ENCODE measurements at places on chromosomes 13 and 19.

DNA sequence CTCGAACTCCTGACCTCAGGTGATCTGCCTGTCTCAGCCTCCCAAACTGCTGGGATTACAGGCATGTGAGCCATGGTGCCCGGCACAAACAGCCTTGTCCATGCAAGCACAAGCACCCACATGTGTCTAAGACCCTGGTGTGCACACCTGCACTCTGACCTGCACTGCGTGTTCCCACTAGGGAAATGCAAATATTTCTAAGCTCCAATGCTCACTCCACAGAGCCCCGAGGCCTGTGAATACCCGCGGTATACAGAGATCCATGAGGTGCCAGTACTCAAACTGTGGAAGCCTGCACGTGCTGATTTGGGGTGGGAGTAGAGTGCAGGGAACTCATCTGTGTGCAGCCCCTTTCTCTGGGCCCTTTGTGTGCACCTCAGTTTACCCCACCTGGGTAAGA is 14.7 kb downstream of the GADD45B start:
- DNase-seq = no peak

DNA sequence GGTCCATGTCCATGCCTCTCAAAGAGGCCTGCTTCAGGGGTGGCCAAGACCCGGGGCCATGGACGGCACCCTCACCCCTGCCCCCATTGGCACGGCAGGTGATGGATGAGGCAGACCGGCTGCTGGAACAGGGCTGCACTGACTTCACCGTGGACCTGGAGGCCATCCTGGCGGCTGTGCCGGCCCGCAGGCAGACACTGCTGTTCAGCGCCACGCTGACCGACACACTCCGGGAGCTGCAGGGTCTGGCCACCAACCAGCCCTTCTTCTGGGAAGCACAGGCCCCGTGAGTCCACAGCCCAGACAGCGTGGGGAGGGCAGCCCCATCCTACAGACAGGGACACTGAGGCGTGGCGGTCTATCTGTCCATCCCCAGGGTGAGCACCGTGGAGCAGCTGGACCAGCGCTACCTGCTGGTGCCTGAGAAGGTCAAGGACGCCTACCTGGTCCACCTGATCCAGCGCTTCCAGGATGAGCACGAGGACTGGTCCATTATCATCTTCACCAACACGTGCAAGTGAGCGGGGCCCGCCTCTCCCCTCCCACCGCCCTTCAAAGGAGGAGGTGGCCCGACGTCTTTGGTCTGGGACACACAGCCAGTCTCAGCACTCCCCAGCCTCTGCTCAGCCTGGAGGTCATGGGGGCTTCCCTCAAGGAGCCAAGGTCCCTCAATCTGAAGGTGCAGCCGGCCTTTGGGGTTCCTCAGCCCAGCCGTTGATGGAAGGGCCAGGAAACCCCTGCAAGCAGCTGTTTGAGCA is 2.9 kb downstream of the DDX49 start:
- DNase-seq = no peak

DNA sequence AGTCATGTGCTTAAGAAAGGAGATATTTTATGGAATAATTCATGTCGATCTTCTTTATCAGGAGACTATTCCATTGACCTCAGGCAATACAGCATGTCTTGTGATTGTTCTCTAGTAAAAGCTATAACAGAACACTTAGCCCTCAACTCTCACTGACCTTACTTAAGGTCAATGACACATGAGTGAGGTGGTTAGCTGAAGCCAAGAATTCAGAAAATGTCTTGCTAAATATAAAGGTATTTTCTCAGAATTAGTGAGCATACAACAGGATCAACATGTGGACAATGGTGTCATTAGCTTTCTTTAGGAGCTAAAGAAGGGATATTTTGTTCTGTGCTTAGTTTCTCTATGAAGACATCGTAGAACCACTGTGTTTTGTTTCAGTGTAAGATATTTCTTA is 1730.4 kb upstream of the SLC10A2 start:
- DNase-seq = no peak

- DNase-seq = no peak
Observed at GRCh38 chr19:39007096-39007495, 25.3 kb downstream of the FBXO27 start.

DNA sequence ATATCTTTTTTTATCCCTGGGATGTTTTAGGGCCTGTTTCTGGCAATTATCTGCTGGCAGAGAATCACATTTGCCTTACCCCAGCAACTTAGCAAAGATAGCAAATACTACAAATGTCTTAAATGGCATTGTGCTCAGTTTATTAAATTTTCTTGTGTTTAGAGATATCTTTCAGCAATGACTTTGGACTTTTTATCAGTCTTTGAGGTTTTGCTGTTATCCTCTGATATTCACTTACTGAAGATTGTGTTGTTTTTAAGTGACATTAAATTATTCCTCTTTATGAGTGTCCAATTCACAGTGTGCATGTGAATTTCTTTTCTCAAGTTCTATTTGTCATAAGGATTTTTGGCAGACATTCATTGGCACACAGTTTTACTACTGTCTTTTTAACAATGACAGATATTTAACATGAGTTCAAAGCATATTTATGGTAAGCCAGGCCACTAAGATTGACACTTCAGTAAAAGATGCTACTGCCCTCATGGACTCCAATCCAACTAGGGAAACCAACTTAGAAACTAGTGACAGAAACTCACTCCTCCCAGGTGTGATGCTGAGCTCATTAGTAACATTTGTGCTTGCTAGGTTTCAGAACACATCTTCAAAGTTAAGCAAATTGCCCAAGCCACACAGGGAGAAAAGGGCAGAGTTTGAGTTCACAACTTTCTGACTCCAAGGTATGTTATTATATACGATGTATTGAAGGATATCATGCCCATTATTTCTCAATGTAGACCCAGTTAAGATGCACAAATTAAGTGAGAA is 481.9 kb downstream of the GPC6 start:
- DNase-seq = no peak

- no peak for DNase-seq
Observed at GRCh38 chr13:43935878-43936277, 56.2 kb downstream of the LACC1 start.

DNA sequence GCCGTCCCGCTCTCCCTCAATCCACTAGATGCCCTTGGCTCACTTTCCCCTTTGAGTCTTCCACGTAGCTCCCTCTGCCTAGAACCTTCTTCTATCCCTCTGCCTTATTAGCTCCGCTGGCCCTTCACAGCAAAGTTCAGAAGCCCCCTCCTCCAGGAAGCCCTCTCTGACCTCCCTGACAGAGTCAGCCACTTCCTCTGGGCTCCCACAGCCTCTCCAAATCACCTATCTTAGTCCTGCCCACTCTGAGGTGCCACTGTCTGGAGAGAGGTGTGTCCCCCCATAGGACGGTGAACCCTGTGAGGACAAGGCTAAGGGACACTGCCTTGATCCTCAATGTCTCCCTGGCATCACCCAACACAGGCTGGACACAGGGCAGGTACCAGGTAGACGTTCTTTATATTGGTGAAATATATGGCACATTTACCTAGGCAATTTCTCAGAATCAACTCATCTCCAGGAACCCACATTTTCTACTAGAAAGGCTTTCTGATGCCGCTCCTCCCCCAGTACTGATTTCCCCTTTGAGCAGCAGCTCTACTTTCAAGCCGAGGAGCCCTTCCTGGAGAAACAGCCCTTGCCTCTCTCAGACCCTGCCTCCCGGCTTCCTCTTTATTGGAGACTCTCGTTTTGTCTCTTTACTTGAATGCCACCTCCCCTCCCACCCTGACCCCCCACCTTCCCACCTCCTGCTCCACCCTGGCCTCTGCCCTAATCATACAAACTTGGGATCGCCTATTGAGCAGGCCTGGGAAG is 3.4 kb upstream of the TGFB1 start:
- no peak for DNase-seq

GRCh38 chr19:4556597-4557127 is 2.8 kb downstream of the SEMA6B start:
- no peak for DNase-seq

GRCh38 chr13:110715395-110716246 is 2.1 kb downstream of the ING1 start:
- DNase-seq = peak; percentile 100

DNA sequence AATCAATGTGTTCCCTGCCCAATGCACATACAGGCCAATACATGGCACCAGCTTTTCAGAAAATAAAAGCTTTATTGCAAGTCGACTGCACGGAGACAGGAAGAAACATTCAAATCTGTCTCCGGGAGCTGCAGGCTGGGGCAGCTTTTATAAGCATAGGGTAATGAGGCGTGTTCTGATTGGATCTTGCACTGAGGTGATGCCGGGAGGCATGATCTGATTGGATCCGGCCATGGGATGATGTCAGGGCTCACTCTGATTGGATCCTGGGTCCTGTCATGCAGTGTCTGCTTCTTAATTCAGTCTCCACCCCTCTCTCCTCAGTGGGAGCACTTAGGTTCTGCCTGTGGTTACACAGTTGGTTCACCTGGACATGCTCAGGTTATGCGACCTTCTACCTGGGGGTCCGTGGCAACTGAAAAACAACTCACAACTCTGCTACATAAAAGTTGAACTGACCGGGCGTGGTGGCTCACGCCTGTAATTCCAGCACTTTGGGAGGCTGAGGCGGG is 11.8 kb upstream of the FBN3 start:
- DNase-seq = peak; percentile 20

GRCh38 chr19:3360421-3361383 is 5.7 kb upstream of the NFIC start:
- DNase-seq = peak; percentile 79

- DNase-seq = no peak
Observed at GRCh38 chr19:35169221-35169995, 14.9 kb downstream of the FXYD5 start.

GRCh38 chr13:20125129-20125782 is 35.6 kb downstream of the GJA3 start:
- DNase-seq = peak; percentile 80

DNA sequence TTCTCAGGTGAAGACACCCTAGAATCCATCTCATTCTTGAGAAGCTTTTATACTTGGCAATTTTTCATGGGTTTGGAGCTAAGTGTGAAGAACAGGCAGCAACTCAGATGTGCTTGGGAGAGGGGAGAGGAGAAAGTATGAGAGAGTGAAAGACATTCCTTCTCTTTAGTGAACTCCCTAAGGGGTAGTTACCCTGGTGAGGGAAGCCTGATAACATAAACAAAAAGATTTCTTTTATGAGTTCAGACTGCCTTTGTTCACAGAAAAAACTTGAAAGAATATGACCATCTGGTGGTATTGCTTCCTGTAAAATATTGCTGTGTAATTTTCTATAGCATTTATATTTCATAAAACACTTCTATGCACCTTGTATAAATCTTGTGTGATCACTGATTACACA is at the start of gene STOML3:
STOML3 (minus strand) TSS at position 139 of the 400 bp plus-strand sequence; CDS start at position 29, 110 bp downstream.
- no peak for DNase-seq

- no peak for DNase-seq
Observed at GRCh38 chr13:110214637-110215036, 92.3 kb downstream of the COL4A1 start.

- DNase-seq = no peak
Observed at GRCh38 chr13:33146843-33147611, 130.8 kb downstream of the KL start.

GRCh38 chr13:38602266-38602665 is 84.6 kb upstream of the FREM2 start:
- DNase-seq = no peak

DNA sequence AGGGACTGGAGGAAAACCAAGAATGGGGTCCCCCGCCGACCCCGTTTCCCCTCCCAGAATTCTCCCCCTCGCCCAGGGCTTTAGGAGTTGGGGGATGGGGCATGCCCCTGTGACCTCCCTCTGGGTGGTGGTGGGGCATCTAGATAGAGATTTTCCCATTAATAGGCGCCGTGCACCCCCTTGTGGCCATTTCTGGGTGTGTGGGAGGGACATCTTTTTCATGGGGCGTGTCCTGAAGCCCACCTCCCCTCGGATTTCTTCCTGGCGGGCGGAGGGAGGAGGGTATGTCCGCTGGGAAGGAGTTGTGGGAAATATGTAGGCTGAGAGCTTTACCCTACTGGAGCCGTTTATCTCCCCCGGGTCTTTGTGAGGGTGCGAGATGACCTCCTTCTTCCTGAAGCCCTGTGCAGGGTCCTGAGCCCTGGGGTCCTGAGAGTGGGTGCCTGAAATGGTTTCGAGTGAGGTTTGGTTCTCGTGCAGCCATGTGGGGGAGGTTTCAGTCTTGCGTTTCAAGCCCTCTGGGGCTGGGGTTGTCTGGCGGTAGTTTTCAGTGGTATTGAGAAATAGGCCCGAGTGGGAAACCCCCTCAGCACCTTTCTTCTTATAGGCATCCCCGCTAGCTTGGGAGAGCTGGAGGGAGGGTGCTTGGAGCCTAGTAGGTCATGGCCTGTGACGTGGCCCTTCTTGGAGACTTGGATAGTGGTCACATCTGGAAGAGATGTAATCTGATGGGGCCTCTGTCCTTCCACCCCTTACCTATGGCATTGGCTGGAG is 1.0 kb downstream of the PRMT1 start:
- DNase-seq = no peak

DNA sequence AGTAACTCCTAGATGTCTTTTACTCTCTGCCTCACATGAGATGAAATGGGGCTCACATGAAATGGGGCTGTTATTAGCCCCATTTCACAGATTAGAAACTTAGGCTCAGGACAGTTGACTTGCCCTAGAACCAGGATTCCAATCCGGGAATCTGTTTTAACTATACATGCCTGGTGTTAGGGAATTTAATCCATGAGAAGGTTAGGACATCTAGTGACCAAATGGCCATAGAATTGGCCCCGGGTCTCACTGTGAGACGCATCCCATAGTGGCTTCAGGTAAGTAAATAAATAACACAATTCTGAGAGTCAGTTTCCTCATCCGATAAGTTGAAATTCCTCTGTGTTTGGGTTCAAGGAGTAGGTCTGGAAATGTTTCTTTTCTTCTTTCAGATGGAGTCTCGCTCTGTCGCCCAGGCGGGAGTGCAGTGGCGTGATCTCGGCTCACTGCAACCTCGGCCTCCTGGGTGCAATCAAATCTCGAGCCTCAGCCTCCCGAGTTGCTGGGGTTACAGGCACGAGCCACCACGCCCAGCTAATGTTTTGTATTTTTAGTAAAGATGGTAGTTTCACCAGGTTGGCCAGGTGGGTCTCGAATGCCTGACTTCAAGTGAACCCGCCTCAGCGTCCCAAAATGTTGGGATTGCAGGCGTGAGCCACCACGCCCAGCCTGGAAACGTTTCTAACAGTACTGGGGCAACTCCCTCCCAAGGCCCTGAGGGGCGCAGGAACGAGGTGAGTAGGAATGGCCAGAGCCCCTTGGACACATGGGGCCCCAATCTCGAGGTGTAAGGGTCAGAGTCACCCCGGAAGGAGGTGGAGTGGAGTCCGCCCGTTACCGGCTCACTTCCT is 1.2 kb upstream of the ZNF574 start:
- no peak for DNase-seq

- no peak for DNase-seq
Observed at GRCh38 chr19:8089664-8090601, 37.4 kb downstream of the CCL25 start.

- no peak for DNase-seq
Observed at GRCh38 chr19:33462112-33462791, 59.3 kb downstream of the PEPD start.

GRCh38 chr13:60574735-60575134 is 177.7 kb downstream of the TDRD3 start:
- DNase-seq = no peak

GRCh38 chr19:2619076-2619475 is 83.4 kb downstream of the GNG7 start:
- no peak for DNase-seq

- peak; percentile 27 for DNase-seq
Observed at GRCh38 chr19:54158812-54159351, 639 bp downstream of the LENG1 start.

- DNase-seq = no peak
Observed at GRCh38 chr19:6682607-6683128, 12.7 kb upstream of the TNFSF14 start.

- DNase-seq = no peak
Observed at GRCh38 chr13:22427066-22427465, 753.7 kb upstream of the SGCG start.

Data from globus pallidus (tissue), 1 donor.